ENCODE measurements at places on chromosomes 5 and 9.

GRCh38 chr9:86275962-86276361, 6.4 kb downstream of the ISCA1 start:
- no peak overlapping the region for H3K27ac ChIP-seq
- H3K4me3 ChIP-seq = no peak overlapping the region
- peaks cover 23% of the 10 kb centered on the region for H3K36me3 ChIP-seq
- no peak for DNase-seq
- H3K27me3 ChIP-seq = no peaks in the 10 kb centered on the region

GRCh38 chr5:159912033-159912800, 4.1 kb upstream of the ADRA1B start:
- DNase-seq = no peak
- no peak overlapping the region for H3K27ac ChIP-seq
- peaks cover 8% of the 10 kb centered on the region for H3K4me1 ChIP-seq
- peaks cover 36% of the 10 kb centered on the region for H3K27me3 ChIP-seq
- no peak overlapping the region for H3K4me3 ChIP-seq

- H3K36me3 ChIP-seq = no peaks in the 10 kb centered on the region
- H3K4me1 ChIP-seq = no peaks in the 10 kb centered on the region
- peaks cover 4% of the 10 kb centered on the region for H3K27me3 ChIP-seq
- no peak overlapping the region for H3K4me3 ChIP-seq
- no peak overlapping the region for H3K27ac ChIP-seq
- peak; percentile 27 for DNase-seq
Observed at GRCh38 chr9:38371495-38371894, 21.0 kb upstream of the ALDH1B1 start.

- no peak for DNase-seq
- H3K36me3 ChIP-seq = no peaks in the 10 kb centered on the region
- no peaks in the 10 kb centered on the region for H3K4me1 ChIP-seq
- no peaks in the 10 kb centered on the region for H3K27me3 ChIP-seq
Observed at GRCh38 chr5:8710426-8710930, 835.4 kb downstream of the SEMA5A start.
